Naive thymus-derived CD4-positive, alpha-beta T cell (primary cell): ENCODE measurements at places on chromosomes 5 and 9. TPM values are rescaled to one million over a fixed set of nuclear protein-coding genes. Genes with fewer than 3 reads are reported as not detected.

DNA sequence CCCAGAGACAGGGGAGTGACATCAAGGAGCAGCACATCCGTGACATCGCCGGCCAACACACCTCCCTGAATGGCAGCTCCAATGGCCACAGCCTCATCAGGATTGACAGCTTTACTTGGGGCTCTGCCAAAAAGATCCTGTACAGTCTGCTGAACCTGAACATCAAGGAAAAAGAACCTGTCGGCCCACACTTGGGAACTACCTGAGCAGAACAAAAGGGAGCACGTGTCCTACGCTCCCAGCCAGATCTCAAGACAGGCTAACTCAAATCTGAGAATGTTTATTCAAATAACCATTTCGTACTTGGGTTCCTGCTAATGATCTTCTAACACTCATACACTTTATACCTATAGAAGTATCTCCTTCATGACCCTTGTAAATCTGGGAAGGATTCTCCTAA is 15.3 kb downstream of the HSPA9 start:
- DNase-seq = no peak

DNA sequence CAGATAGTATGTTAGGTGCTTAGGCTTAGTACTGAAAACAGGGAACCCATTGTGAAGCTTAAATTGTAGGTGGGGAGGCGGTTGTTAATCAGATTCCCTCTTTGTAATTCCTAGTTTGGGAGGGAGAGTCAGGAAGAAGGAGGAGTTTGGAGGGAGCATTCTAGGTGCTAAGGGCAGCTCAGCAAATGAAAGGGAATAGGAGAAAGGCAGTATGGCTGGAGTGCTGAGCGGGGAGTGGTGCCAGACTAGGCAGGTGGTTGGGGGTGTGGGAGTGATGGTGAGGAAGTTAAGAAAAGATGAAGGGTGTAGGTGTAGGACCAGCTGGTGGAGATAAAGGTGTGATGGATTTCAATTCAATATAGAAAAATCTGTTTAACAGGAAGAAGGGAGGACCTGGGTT is 11.1 kb upstream of the GARNL3 start:
- DNase-seq = no peak

DNA sequence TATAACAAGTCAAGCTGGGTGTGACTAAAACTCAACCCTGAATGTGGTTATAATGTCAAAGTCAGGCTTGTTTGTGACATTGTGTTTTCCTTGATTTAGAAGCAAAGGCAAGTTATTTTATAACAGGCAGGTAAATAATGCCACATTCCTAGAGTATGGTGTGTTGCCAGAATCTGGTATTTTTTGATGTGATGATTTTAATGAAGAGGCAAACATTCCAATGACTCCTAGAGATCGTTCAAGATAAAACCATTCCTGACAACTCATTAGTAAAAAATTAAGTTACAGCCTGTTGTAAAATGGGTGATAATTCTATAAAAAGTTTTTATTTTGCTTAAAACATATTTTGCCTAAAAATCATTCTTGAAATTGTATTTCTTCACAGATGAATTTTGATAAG is 60.0 kb downstream of the RAB14 start:
- DNase-seq = no peak

DNA sequence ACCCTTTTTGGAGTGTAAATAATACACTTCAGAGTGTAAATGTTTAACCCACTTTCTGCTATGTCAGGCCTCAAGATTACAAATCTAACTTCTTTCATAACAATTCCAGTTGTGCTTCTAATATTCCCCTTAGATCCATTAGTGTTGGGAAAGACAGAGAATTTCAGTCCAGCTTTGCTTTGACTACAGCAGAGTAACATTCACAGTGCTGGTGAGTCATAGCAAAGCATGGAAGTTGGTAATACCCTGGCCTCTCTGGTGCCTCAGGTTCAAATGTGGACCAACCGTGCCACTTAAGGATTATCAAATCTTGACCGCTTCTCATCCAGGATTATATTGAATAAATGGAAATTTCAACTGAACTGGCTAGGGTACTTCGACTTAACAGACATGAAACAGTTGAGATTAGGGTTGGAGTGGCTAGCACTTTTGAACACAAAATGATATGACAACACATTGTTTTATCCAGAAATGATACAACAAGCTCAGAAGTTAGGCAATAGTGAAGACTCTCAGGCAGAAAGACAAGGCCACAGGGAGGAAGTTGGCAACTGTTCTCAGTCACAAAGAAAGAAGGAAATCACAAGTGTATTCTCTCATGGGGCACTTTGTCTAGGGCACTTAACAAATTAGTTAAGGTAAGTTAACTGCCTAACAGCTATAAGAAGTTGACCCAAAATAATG is 24.4 kb upstream of the RASA1 start:
- no peak for DNase-seq

DNA sequence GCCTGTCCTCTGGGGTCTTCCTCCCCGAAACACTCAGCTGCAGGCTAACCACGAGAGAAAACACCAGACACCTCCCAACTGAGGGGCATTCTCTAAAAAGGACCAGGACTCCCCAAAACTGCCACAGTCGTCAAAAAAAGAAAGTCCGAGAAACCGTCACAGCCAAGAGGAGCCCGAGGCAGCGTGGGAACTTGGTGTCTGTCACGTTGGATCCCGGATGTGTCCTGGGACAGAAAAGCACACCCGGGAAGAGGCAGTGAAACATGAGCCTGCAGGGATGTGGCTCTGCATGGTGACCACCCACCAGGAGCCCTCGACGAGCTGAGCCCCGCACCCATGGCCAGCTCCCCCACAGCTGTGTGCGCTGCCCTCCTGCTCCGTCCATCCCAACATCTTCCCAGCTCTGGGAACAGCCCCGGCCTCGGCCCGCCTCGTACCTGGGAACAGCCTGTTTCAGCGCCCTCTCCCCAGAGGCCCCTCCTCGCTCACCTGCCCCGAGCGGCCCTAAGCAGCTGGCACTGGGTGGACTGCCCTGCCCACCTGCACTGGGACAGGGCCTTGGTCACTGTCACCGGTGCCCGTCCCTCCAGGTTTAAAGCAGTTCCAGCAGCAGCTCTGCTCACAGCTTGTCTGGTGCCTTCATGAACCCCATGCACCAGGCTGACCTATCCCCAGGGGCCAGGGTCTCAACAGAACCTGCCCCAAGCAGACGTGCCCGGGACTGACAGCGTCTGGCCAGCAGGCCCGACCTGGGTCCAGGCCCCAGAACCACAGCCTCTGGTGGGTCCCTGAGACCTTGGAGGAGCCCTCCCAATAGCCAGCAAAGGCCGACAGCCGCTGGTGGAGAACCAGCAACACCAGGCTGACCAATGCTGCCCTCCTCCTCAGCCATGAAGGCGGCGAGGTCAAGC is 10.9 kb downstream of the SLC12A7 start:
- no peak for DNase-seq

DNA sequence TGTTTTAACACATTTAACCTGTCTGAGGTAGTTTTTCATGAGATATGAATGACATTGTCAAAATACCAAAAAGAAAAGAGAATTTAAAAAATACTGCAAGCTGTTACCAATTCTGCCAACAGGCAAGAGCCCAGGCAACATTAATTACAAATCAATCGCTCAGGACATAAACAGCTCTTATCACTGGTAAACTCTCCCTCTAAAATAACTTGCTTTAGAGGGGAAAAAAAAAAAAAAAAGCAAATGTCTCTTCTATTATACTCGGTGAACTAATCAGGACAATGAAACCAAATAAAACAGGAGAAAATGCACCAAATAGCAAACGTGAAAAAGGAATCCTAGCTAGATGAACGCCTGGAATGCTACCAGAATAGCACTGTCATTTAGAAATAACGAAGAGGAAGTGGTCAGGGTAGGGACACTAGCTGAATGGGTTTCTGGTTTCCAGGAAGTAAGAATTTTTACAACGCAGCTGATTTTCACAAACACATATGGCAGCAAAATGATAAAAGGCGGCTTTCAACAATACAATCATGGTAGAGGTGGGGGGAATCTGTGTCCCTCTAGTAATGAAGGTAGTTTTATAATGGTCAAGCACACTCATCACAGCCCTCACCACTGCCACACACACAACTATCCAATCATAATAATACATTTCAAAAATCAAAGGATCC is 94.9 kb downstream of the DENND1A start:
- DNase-seq = no peak

The SLC6A7 gene
- total RNA-seq = not detected

The MRPS30 gene
- total RNA-seq = 47.1 TPM

The LCN10 gene
- 1.1 TPM for total RNA-seq

The CREB3 gene
- 13.4 TPM for total RNA-seq

The BTNL3 gene
- not detected for total RNA-seq
